ENCODE measurements at places on chromosomes 2 and 18.
A peak's percentile ranks its signal among the peaks of the same experiment; 100 is the strongest.

GRCh38 chr2:189954989-189955388 lies 107.5 kb downstream of the MSTN start:
- DNase-seq, result no peak

DNA sequence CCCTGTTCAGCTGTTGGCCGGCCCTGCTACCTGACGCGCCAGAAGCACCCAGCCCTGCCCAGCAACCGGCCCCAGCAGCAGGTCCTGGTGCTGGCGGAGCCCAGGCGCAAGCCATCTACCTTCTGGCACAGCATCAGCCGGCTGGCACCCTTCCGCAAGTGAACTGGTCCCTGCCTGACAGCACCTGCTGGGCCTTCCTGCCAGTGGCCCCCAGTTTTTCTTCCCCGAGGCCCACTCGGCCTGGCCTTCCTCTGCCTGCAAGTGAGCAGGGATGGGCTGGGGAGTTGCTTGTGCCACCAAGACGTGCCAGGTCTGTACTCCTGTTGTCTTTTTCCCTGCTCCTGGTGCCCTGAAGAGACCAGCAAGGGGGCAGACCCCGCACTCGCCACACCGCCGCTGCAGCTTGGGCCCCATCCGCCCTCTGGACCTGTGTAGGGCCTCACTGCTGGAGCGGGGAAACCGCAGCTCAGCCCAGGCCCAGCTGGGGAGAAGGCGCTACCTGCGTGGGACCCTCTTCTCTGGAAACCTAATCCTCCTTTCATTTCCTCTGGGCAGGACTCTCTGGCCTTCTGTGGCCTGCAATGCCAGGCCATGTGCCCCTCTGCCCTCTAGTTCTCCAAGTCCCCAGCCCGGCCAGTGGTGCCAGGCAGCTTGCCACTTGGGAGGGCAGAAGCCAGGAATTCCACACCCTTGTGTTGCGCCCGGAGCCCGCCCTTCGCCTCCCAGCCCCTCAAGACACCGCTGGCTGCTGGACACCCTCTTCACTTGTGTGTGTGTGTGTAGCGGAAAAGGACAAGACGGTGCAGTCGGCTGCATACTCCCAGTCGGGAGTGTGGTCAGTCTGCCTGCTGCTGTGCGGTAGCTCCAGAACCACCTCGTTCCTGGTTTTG lies 47.0 kb downstream of the FAM168B start:
- DNase-seq, result no peak

DNA sequence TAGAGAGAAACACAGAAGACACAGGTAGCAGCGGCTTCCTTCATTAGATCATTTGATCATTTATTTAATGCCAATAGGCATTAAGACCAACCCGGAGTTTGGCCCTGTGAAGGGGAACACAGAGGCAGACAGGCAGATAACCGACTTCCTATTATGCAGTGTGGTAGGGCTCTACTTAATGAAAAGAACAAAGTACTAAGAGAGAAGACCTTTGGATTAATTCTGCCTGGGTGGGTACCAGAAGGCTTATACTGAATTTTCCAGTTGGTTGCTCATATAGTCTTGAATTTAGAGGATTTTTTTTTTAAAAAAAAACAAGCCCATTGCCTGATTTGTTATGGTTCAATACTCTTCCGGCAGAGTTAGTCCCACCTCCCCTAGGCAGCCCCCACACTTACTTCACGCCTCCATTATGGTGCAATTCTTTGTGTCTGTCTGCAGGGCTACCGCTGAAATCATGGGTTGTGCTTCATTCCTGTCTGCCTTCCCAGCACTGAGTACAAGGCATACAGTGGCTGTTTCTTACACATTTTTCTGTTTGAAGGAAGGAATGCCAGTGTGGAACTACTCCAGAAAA lies 244.3 kb upstream of the APCDD1 start:
- no peak for DNase-seq

GRCh38 chr2:21229302-21229701 lies 105.5 kb downstream of the TDRD15 start:
- DNase-seq, result no peak

GRCh38 chr2:45567974-45568789 lies 42.9 kb downstream of the SRBD1 start:
- no peak for DNase-seq

DNA sequence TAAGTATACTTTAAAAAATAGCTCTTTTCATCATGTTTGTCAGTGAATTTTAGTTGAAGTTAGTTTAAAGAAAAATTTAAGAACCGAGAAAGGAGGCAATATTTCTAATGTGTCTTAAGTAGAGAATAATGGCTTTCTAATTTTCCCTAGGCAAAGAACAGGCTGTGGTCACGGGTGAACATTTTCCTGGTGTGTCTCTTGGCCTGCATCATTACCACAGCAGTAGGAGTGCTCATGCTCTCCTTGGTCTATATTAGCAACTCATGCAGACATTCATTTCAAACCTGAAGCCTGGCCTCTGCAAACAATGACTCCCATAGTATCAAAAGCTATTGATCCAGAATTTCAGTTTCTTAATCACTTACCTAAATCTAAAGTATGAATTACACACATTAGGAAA lies 57.4 kb downstream of the C18orf54 start:
- DNase-seq, result no peak

DNA sequence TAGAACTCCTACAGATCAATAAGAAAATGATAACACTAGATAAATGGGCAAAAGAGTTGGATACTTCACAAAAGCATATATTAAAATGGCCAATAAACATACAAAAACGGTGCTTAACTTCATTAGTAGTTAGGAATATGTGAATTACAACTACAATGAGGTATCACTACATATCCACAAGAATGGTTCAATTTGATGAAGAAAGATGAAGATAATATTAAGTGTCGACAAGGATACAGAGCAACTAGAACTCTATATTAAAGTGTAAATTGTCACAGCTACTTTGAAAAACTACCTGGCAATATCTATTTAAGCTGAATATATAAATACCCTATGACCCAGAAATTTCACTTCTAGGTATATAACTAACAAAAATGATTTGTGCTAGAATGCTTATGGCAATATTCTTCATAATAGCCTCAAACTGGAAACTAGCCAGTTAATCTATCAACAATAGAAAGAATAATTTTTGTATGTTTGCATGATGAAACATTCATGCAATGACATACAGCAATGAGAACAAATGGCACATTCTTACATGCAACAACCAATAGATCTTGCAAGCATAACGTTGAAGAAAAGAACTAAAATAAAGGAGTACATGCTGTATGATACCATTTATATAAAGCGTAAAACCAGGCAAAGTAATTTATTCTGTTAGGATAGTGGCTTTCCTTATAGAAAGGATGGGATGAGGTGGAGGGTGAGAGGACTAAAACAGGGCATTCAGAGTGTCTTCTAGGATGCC lies 290.2 kb upstream of the SESTD1 start:
- no peak for DNase-seq

DNA sequence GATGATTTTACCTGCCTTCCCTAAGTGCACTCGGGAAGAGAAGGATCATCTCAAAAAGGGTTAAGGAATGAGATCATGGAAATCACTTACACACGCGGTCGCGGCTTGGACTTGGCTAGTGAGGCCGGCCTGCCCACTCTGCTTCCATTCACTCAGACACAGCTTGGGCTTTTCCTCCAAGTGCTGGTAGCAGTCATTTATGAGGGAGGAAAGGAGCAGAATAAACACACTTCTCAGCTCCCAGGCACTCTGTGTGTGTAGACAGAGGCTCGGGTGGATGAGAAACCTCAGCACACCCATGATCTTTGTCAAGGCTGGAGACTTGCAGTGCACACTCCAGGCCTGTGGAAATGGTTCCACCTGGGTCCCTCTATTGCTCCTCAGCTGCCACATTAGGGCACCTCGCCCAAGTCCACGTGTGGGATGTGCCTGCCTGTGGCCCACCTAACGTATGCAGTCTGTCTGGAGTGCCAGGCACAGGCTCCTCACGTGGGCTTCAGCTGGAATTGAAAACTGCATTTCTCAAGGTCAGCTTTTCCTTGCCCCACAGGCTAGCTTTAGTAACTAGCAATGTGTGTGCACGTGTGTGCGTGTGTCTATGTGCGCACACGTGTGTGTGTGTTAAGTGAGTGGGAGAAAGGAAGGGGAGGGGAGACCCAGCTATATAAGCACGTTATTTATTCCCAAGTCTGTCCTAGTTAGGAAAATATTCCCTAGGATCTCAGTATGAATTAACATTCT lies 288.4 kb downstream of the SOX11 start:
- no peak for DNase-seq

- no peak for DNase-seq
Measured at GRCh38 chr2:219292616-219293015, 13.4 kb downstream of the DNAJB2 start.

- no peak for DNase-seq
Measured at GRCh38 chr2:114316532-114317300, 125.7 kb upstream of the DPP10 start.

DNA sequence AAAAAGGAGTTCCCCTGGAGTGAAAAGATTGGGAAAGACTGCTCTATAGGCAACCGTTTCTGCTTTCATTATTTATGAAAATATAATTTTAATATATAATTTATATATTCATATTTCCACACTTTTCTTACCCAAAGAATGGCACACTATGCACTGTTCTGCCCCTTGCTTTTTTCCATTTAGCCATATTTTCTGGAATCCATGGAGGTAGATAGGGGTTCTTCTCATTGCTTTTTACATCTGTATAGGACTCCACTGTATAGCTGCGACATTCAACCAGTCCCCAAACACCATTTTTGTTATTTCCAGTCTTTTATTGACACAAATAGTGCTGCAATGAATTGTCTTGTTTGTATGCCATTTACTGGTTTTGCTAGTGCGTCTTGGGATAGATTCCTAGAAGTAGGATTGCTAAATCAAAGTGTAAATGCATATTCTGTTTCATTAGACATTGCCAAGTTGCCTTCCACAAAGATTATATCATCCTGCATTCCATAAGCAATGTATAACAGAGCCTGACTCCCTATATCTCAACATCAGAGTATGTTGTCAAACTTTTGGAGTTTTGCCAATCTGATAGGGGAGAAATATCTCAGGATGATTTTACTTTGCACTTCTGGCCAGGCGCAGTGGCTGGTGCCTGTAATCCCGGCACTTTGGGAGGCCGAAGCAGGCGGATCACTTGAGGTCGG lies 26.6 kb upstream of the TCF7L1 start:
- no peak for DNase-seq

- DNase-seq, result peak; percentile 50
Measured at GRCh38 chr2:229431327-229431954, 160.4 kb upstream of the PID1 start.

DNA sequence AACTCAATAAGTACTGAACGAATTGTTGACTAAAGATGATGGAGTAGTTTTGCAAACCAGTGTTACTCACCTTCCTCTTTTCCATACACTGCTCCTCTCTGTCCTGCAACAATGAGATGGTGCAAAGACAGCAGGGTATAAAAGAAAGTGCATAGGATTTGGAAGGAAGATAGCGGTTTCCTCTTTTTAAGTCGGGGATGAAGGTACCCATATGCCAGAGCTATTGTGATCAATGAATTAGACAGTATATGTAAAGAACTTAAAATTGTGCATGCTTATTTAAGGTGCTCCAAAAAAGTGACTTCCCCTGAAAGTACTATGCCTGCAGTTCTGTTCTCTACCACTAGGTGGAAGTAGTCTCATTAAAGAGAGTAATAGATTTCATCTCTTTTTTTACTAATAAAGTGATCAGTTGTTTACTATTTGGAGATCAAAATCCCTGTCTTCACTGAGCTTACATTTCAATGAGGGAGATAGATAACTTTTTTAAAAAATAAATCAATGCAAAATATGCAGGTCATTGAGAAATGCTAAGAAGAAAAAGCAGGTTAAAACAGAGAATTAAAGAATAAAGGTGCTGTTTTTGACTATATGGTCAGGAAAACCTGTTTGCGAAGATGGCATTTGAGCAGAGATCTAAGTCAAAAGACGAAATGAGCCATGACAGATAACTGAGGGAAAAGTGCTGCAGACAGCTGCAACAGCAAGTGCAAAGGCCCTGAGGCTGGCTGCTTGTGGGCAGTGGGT lies 339.7 kb upstream of the SLC14A2 start:
- DNase-seq, result no peak

GRCh38 chr18:1018181-1018681 lies 113.6 kb downstream of the ADCYAP1 start:
- DNase-seq, result no peak

DNA sequence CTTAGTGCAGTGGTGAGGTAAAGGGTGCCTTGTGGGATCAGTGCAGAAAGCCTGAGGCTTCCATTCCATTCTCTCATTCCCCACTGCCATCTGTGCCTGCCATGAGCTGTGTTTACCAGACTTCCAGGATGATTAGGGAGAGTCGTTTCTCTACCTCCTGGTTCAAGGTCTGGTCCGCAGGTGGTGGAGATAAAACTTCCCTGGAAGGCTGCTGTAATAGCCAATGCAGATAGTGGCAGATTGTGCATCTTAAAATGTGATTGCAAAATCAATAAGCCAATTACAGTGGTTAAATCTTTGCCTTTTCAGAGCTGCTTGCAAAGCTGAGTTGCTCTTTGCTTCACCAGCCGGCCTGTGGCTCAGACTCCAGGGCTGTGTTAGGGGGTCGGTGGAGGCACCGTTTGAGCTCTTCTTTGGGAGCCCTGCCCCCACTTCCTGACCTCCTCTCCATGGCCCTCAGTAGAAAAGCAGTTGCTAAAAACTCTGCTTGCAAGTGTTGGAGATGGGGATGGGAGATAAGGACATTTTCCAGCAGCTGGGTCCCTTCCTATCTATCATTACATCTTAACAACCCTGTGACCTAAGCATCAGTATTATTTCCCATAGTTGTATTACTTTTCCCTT lies 95.2 kb upstream of the HS6ST1 start:
- no peak for DNase-seq

GRCh38 chr2:70708376-70709199 lies 59.4 kb downstream of the ADD2 start:
- DNase-seq, result no peak

DNA sequence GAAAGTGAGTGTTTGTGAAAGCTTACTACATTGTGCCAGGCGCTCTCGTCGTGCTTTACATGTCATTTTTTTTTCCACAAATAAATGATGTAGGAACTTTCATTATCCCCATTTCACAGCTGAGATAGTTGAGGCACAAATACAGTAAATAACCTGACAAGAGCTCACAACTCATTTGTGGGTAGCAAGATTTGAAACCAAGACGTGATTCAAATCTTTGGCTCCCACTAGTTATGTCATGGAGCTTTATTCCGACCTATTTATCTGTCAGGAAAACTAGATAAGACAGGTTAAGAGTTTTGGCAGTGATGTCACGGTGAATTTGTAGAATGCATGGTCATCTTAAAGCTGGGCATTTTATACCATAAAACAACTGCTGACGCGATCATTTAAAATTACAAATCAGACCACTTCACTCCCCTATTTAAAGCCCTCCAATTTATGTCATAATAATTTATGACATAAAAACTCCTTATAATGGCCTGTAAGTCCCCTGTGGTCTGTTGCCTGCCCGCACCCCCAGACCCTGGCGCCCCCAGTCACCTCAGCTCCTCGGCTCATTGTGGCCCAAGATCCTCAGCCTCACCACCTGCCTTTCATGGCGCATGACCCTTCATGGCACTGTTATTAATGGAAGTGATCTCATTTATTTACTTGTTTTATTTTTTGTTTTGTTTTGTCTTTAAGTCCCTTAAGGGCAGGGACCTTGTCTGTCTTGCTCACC lies 678 bp upstream of the ZNF24 start:
- no peak for DNase-seq

- DNase-seq, result no peak
Measured at GRCh38 chr2:220277445-220277975, 650.1 kb downstream of the SLC4A3 start.

- no peak for DNase-seq
Measured at GRCh38 chr2:69026691-69027459, 13.9 kb downstream of the ANTXR1 start.
